Stimulated activated CD8-positive, alpha-beta memory T cell treated with anti-CD3 and anti-CD28 coated beads, Interleukin-4, amount 100 ng/mL, for 1 hour (primary cell): ENCODE measurements at places on chromosomes 7 and 10.

- DNase-seq, result no peak
These were observed 1247.8 kb downstream of the GATA3 start for GRCh38 chr10:9302140-9302746.

GRCh38 chr10:129892548-129893052, 71.5 kb downstream of the EBF3 start:
- no peak for DNase-seq

DNA sequence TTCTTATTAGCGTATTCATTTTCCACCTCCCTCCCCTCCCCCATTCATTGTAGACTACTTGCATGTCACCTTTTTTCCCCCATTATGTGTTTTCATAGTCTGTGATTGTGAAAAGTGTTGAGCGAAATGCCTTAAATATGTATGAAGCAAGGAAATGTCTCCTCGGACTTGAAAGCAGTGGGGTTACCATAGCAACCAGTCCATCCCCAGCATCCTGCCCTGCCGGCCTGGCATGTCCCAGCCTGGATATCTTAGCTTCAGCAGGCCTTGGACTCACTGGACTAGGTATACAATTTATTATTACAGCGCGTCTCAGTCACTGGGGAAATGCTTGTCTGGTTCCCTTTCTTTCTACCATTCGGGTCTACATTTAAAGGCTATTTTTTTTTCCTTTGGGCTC, 283.6 kb downstream of the BICC1 start:
- DNase-seq, result no peak

DNA sequence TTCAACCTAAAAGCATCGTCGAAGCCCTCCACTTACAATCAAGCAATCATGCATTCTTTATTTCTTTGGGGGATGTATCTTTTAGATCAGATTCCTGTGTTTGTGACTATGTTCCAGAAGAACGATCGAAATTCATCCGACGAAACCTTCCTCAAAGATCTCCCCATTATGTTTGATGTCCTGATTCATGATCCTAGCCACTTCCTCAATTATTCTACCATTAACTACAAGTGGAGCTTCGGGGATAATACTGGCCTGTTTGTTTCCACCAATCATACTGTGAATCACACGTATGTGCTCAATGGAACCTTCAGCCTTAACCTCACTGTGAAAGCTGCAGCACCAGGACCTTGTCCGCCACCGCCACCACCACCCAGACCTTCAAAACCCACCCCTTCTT, 13.8 kb downstream of the GPNMB start:
- DNase-seq, result no peak

GRCh38 chr10:118474111-118474510, 121.3 kb downstream of the PRLHR start:
- DNase-seq, result no peak

DNA sequence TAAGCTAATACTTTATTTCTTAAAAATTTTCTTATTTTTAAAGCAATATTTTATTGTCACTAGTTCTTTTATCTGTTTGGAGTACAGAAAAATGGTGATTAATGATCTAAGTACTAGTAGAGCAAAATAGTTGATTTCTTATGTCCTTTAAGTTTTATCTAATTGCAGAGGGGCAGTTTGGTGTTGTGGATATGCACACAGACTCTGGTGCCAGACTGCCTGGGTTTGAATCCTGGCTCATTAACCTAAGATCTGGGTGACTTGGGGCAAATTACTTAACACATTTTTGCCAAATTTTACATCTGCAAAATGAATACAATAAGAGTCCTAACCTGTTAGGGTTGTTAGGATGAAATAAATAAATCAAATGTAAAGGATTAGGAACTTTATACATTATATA, 10.7 kb upstream of the PRPS1L1 start:
- DNase-seq, result no peak

- peak; percentile 19 for DNase-seq
These were observed 9.1 kb upstream of the DMBT1 start for GRCh38 chr10:122551450-122551849.

- no peak for DNase-seq
These were observed 3.4 kb downstream of the PRKAG2 start for GRCh38 chr7:151873402-151873965.
